LNCaP clone FGC (cell line): ENCODE measurements at places on chromosomes 11 and 22.

- no peak for DNase-seq
Measured at GRCh38 chr22:50189184-50189848, 3.6 kb downstream of the TRABD start.

DNA sequence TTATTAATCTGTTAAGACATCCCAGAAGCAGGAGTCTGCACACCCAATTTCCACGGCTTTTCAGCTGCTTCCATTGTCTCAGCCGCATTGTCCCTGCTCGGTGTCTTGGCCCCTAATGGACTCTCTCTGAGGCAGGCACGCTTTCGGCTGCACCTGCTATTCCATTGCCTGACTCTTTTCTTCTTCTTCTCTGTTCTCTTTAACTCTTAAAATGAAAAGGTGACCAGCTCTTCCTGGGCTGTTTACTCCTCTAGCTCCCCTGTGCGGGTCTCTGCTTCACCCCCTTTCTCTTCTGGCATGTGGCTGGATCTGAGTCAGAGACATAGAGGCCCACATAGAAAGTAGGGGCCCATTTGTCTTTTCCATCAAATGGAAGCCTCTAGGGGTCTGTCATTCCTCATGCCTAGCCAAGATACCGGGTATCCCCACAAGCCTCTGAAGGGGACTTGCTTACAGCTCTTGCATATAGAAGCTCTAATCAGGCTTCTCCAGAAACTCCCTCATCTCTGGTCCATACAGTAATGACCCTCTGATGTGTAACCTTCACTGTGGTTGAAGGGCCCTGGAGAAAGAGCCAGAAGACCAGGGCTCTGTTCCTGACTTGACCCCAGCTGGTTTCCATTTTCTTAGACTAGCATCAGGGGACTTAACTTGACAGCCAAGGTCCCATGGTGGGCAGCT, 243.9 kb downstream of the ST3GAL4 start:
- no peak for DNase-seq

DNA sequence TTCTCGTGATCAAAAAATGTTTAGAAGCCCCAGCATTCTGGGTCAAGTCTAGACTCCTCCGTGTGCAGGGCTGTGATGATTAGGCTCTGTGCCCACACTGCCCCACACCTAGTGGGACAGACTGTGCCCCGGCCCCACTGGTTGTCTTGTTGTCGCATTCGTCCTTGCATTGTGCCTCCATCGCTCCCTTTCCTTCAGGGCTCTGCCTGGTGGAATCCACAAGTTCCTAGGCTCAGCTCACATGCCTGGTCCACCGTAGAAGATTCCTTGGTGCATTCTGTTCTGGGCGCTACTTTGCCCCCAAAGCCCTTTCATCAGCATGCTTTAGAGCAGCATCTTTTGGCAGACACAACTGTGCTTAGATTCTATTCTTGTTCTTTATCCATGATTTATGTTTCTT, 23.5 kb upstream of the THY1 start:
- DNase-seq: no peak

DNA sequence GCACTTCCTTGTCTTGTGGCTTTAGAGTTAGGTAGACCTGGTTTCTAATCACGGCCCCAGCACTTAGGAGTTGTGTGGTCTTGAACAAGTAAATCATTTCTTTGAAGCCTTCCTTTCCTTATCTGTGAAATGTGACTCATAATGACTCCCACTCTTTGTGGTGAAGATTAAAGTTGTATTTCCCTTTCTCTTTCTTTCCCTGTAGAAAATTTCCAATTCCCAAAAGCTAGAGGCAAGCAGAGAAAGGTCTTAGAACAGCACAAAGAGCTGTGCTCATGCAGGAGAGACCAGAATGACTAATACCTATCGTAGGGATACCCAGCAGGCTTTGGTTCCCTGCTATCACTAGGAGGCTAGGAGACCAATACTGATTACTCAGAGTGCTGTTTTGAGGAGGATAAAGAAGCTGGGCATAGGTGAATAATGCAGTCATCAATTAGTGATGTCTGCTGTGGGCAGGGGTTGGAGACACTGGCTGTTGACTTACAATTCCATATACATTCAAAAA, 270.7 kb upstream of the SYN3 start:
- DNase-seq: no peak

- no peak for DNase-seq
Measured at GRCh38 chr11:128343870-128344269, 243.5 kb downstream of the ETS1 start.

- no peak for DNase-seq
Measured at GRCh38 chr11:115214644-115215234, 289.5 kb downstream of the CADM1 start.

DNA sequence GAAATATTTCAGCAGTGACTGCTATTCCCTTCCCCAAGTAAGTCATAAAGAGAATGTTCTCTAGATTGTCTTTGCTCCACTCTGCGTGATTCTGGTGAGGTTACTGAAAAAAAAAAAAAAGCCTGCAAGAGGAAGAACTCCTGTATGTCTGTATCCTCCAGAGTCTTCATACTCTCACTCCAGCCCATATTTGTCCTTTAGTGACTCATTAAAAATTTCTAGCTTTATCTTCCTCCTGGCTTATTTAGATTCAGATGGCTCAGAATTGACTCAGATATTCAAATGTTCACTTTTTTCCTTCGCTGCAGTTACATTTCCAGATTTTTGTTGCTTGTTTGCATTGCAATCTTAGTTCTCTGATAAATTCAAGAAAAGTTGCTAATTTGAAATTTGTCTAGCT, 76.3 kb upstream of the CNTN5 start:
- no peak for DNase-seq

- no peak for DNase-seq
Measured at GRCh38 chr11:78910322-78910721, 335.7 kb upstream of the NARS2 start.

DNA sequence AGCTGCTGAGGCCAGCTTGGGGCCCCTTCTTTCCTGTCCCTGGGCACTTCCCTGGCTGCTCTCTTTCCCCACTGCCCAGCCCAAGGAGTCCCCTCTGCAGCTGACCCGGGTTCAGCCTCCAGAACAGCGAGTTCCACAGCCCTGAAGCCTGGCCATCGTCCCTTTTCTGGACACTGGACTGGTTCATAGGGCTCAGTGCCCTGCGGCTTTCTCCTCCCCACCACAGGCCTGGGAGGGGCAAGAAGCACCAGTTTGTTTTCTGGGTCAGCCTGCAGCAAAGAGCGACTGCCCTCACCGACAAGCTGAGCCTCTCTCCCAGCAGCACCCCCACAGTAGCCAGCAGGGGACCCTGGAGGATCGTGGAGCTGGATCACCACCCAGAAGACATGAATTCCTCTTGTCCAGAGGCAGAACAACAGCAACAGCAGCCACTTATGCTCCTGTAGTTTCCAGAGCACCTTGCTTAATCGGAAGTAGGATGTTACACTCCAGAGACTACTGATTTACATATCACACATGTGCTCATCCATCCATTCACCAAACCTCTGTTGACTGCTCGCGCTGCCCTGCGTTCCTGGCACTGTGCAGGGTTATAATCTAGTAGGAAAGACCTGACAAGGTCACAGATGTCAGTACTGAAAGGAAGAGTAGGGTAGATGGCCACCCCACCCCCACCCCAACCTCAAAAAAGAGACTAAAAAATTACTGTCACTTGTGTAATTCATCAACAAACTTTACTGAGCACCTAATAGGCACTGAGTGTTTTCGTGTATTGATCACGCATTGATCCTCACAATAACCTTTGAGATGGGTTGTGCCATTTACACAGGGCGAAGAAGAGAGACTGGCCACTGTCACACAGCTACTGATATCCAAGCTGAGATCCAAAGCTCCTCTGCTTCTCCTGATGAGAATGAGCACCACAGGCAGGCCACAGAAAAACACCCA, 13.0 kb upstream of the CXCR5 start:
- DNase-seq: peak; percentile 10

- DNase-seq: no peak
Measured at GRCh38 chr11:1706634-1707400, 9.8 kb downstream of the KRTAP5-6 start.

DNA sequence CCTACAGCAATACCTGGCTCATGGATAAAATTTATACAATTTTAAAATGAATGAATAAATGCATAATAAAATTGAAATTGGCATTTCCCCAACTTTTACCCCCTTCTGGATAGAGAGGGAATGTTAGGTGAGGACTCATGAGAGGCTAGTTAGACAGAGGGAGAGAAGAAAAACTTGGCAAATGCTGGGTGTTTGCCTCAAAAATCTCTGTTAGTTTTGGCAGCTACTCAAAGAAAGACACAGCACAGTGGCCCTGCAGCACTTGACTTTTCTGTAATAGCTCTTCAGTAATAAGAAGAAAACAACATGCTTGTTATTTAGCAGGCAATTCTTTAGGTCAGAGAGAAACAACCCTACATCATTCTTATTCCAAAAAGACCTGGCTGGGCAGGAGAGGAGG, 20.7 kb upstream of the IZUMO1R start:
- no peak for DNase-seq

GRCh38 chr22:36279219-36279666, 26.3 kb downstream of the APOL1 start:
- DNase-seq: no peak

- no peak for DNase-seq
Measured at GRCh38 chr11:103491777-103492176, 382.6 kb downstream of the DYNC2H1 start.

DNA sequence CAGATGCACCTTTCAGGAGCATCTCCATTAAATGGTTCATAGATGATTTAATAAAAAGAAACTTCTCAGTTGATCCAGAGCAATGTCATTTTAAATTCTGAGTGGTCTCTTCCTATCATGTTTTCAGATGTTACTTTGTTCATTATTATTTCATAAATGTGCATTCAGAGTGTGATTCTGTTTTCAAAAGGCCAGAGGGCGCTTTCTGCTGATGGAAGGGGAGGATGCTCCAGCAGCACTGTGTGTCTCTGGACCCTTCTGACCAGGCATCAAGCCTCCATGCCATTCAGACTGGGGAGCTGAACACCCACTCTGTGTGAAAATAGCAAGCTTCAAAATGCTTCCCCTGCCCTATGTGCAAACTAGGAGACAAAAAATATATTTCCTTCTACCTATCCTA, 23.9 kb upstream of the CRTAM start:
- DNase-seq: no peak

DNA sequence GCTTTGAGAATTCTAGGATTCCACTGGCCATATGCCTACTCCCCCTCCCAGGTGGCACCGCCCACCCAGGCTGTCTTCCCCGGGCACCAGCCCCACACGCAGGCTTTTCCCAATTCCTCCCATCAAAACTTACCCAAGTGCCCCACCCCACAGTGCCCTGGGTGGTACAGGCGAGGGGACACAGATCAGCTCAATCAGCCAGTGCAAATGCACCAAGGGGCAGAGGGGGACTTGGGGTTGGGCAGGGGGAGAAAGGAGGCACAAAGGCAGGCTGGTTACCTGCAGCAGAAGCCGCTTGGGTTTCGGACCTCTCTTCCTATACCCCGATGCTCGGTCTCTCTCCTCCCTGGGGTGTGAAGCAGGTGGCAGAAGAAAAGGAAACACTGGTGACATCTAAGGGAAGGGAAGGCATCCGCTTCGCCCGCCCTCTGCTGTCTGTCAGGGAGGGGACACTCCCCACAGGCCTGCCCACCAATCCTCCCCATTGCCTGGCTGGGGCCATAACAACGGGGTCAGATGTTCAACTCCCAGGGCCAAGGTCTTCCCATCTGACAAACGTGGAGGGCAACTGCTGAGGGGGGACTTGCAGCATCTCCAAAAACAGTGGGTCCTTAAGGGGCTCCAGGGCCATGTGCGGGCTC, 14.0 kb downstream of the CBX7 start:
- DNase-seq: no peak

DNA sequence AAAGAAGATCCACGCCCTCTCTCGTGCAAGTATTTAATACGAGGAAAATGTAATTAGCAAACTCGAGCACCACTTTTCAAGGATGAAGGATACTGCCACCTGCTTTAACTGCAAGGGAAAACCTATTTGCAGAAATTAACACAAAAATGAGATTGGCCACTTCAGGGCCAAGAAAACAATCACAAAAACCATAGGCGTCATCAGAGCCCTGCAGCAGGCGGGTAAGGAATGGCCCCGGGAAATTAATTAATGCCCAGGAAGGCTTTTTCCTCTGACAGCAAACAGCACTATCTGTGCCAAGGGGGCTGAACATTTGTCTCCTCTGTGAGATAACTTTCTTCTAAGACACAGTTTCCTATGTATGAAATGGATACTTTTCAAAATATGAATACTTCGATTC, 255.7 kb downstream of the CTTN start:
- no peak for DNase-seq

- DNase-seq: no peak
Measured at GRCh38 chr11:73530109-73530508, 67.8 kb downstream of the FAM168A start.

GRCh38 chr11:19351426-19351825, 110.7 kb upstream of the E2F8 start:
- DNase-seq: no peak

DNA sequence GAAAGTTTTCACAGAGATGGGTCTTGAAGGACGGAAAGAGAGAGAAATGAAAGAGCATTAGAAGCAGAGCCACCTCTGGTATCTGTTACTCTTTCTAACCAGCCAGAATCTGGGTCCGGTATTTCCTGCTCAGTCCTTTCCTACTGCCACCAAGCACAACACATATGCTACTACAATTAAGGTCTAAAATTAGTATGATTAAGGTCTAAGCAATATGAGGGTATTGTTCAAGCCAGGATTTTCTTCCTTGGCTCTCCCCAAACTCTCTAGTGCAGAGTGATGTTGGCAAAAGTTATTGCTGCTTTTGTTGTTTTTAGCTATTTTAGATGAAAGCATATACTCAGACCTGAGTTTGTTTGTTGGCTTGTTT, 59.2 kb upstream of the EED start:
- no peak for DNase-seq

GRCh38 chr11:80872116-80872728, 1431.4 kb upstream of the TENM4 start:
- no peak for DNase-seq

DNA sequence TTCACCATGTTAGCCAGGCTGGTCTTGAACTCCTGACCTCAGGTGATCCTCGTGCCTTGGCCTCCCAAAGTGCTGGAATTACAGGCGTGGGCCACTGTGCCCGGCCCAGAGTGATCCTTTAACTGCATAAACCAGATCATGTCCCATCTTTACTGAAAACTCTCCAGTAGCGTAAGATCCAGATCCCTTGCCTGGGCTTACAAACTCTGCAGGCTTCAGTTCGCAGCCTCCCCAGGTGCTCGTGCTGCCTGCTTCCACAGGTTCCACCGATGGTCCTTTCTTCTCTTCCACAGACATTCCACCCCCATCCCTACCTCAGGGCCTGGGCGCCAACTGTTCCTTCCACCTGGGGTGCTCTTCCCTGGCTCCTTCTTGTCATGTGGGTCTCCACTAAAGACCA, 88.8 kb upstream of the SHANK2 start:
- DNase-seq: no peak

DNA sequence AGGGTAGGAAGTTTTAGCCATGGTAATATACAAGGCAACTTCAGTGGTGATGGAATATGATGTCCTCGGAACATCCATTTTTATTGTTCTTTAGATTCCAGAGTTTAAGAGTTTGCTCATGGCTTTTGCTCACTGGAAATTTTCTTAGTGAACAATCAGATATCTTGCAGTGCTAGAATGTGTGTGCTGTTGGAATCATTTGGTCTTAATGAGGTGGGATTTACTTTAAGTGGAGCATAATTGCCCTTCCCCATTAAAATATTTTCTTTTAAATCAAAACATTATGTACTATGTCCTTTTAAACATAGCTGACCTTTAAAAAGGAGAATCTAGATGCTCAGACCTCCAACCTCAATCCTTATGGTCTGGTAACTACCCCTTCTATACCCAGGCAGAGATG, 77.3 kb upstream of the LDLRAD3 start:
- no peak for DNase-seq
